NCI-H2029 treated with DMSO at 0.1 percent for 48 hours (cell line): ENCODE measurements at places on chromosomes 3 and 15.

DNA sequence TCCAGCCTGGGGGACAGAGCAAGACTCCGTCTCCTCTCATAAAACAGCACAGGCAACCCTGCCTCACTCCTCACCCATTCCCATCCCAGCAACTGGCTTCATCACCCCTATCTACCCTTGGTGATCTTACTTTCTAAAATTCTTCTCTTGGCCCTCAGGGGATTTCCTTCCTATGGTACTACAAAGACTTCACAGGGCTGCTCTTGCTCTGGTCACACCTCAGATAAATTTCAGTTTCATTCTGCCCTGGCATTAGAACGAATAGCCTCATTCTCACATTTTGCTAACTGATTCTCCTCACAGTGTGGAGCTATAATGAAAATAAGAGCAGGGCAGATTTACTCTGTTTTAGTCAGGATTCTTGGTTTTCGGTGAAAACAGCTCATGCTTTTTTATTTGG, 22.1 kb upstream of the CRBN start:
- DNase-seq: no peak

GRCh38 chr3:137150825-137151224, 193.0 kb downstream of the IL20RB start:
- no peak for DNase-seq

GRCh38 chr15:31869686-31870307, 160.5 kb upstream of the CHRNA7 start:
- no peak for DNase-seq

- no peak for DNase-seq
Measured at GRCh38 chr3:196966526-196967401, 1.9 kb downstream of the PIGZ start.

- no peak for DNase-seq
Measured at GRCh38 chr3:119323723-119324085, 29.5 kb downstream of the ARHGAP31 start.

GRCh38 chr3:197027151-197027895, 2.3 kb downstream of the MELTF start:
- DNase-seq: no peak

DNA sequence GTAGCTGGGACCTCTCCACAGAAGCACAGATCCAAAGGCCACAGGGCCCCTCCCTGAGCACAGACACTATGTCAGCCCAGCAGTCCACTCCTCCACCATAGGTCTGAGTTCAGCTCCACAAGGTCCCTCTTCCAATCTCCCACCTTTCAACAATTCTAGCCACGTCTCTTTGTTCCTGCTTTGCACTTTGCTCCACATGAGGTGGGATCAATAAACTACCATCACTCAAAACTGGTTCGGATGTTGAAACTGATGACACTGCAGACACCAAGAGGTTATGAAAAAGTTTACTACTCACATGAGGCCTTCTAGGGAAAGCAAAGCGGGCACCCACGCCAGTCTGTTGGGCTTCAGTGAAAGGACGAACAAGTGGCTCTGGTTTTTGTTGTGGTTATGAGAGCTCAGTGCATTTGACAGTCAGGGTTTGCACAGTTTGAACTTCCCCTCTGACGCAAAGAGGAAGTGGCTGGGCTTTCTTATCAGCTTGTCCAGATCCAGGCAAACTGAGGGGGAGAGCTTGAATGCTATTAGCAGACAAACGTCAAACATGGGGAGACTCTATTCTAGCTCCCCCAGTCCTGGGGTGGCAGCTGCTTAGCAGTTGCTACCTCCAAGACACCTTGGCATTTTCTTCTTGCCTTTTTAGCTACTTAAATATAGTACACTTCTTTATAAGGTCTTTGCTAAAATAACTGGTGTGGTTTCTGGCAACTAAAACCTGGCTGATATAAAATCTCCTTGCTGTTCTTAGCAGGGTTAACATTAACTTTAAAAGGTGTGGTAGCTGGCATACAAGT, 37.8 kb downstream of the ZNF445 start:
- no peak for DNase-seq

GRCh38 chr3:131048030-131048429, 21.4 kb downstream of the NEK11 start:
- no peak for DNase-seq

DNA sequence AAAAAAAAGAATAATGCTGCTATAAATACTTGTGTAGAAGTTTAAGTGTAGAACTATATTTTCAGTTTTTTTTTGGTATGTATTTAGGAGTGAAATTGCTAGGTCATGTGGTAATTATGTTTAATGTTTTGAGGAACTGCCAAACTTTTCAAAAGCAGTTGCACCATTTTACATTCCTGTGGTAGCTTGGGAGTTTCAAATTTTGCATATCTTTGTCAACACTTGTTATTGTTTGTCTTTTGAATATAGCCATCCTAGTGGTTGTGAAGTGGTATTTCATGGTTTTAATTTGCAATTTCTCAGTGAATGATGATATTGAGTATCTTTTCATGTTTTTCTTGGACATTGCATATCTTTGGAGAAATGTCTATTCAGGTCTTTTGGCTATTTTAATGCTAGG, 30.4 kb downstream of the SKIL start:
- no peak for DNase-seq

- DNase-seq: no peak
Measured at GRCh38 chr3:119945291-119945690, 149.0 kb downstream of the GSK3B start.

DNA sequence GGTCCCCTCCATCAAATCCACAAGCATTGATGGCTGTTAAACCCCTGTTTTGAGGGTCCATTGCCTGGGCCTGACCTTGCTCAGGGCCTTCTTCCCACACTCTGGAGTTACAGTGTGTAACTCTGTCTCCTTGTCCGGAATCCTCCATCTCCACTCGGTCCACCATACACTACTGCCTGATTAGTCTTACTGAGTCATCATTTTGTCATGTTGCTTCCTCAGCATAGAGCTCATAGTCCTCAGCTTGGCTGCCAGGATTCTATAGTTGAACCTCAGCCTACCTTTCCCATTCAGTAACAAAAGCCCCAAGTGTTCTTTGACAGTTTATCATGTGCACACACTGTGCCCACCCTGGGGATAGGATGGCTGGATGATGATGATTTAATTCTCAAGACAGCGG, 113.0 kb downstream of the PDE8A start:
- DNase-seq: no peak

GRCh38 chr3:126540342-126540849, 16.4 kb downstream of the CHST13 start:
- no peak for DNase-seq

- DNase-seq: no peak
Measured at GRCh38 chr3:177098551-177098950, 98.7 kb downstream of the TBL1XR1 start.

GRCh38 chr3:169558371-169558770, 105.1 kb downstream of the MECOM start:
- no peak for DNase-seq

DNA sequence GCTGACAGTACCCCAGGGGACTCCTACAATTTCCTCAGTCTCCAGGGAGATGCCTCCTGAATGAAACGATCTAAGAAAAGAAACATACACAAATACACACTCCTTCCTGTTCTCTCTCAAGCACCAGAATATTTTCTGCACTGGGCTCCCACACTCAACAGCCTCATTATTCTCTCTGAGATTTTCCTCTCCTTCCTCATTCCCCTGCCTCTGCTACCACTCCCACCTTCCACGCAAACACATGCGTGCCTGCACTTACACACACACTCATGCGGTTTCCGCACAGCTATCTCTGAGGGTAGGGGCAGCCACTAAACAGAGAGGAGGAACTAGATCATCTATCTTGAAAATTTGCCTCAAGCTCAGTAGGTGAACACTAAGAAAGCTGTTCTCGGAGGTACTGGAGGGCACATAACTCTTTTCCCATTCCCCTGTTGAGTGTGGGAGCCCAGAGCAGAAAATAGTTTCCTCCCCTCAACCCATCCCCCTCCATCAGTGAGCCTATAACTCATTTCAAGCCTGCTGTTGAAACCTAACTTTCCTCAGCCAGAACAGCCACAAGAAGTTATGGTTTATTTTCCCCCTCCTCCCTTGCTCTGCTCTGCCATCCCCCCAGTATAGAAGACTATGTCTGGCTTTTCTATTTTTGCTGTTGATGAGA, 30.5 kb upstream of the TIPARP start:
- DNase-seq: no peak

- DNase-seq: no peak
Measured at GRCh38 chr15:85725019-85725418, 69.7 kb downstream of the KLHL25 start.

DNA sequence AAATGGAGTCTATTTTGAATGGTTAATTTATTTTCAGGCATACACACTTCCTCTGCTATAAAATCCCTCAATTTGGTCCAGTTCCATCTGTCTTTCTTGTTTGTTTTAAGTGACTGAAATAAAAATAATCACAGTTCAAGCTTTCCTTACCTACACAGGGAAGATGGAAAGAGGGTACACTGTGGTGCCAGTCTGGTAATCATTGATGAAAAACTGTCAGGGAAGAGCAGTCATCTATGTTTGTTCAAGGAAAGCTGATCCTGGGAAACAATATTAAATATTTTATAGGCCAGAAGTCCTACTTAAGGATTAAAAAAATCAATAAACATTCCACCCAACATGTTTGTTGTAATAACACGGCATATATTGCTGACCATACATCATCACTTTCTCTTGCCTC, 115.2 kb upstream of the KCNMB2 start:
- peak; percentile 26 for DNase-seq

DNA sequence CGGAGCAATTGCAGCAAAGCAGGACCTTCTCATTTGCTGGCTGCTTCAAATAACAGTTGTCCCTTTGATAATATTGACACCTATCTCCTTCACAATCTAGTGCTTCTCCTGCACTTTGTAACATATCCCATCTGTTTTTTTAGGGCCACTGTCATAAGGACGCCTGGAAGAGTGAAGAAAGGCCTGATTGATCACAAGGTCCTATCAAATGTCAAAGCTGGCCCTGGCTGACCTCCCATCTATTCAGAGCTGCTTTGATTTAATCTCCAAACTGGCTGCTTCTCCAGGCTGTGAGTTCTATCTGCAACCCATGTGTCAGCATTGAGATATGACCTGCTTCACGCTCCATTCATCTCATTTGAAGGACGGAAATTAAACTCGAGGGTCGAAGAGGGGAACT, 601.2 kb upstream of the KCNMB2 start:
- no peak for DNase-seq

- DNase-seq: no peak
Measured at GRCh38 chr3:114411190-114411668, 117.4 kb downstream of the TIGIT start.

DNA sequence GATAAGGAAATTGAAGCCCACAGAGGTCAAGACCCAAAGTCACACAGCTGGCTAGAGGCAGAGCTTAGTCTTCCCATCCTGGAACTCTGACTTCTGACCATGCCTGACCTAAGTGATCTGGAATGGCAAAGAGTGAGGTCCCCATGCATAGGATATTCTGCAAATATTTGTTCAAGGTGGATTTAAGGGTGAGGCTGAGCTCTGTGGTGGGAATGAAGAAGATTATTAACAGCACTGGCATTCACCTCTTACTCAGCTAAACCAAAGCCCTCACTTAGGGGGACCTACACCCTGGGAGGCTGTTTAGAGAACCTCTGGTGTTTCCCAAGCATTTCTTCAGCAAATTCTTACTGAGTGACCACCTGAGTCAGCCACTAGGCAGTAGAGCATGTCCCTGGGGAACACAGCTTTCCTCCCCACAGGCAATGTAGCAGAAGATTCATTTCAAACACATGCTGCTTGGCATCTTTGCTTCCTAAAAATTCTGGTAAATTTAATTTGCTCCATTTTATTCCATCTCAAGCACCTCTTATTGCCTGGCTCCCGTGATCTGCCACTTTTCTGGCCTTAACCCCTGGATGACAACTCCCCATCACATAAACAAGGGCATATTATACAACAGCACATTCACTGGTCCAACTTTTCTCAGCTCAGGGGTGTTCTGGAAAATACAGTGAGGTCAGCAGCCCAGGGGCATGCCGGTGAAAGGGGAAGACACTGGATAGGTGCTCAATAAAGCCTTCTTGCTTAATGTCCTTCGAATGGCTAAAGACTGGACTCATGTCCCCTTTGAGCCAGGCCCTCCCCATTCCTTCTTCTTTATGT, 176.0 kb downstream of the ABHD5 start:
- no peak for DNase-seq

DNA sequence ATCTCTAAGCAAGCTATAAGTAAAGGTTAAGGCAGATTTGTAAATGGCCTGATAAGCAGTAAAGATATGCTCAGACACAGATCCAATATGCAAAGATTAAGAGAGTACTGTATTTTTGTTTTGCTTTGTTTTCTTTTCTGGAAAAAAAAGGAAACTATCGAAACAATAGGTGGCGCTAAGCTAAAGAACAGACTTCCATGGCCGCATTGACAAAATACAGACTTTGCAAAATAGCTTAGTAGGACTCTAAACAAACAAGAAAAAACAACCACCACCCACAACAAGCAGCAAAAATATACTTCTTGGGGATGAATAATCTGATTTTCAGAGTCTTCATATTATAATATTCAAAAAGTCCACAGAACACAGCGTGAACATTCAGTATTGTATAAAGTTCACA, 758.4 kb upstream of the ROBO1 start:
- no peak for DNase-seq

GRCh38 chr15:77034695-77035489, 36.0 kb downstream of the TSPAN3 start:
- DNase-seq: no peak

DNA sequence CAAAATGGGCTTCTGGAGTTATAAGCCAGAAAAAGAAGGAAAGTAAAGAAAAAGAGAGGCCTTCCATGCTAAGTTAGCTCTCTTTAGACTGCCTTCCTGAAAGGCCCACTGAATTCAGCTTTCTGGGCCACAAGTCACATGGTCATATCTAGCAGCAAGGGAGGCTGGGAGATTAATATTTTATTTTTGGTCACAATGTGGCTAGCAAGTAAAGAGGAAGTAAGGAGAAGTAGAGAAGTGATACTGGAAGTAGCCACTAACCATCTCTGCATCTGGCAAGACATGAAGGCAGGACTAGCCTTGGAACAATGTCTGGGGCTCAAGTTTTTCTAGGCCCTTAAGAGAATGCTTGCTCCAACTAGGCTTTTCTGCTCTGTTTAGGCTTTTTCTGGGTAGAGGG, 81.8 kb upstream of the UBE2E1 start:
- DNase-seq: no peak

- no peak for DNase-seq
Measured at GRCh38 chr3:172536505-172536904, 13.3 kb upstream of the TNFSF10 start.

DNA sequence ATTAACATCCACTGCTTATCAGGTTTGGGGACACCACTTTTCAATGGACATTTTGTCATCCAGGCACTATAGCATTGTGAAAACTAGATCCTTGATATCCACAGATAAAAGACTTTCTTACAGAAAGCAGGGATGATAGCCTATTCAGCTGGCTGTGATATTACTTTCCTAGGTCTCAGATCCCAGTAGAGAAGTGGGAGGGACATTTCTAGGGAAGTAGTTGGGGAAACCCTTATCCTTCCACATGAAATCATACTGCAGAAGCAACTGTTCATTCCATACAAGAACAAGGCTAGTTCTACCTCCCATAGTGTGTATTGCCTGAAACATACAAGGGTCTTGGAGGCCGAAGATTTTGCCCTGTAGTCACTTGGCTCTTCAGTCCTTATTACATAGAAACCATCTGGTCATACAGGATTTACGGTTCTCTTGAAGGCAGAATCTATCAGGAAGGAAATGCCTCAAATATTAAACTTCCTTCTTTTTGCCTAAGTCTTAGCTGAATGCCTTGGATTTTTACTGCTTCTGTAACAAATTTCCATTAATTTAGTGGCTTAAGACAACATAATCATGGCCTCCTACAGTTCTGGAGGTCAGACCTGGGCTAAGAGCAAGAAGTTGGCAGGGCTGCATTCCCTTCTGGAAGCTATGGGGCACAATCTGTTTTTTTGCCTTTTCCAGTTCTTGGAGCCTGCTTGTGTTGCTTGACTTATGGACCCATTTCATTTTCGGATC, 119.4 kb downstream of the ECT2 start:
- no peak for DNase-seq
